ENCODE measurements at places on chromosomes 5 and 9.

- no peak for DNase-seq
These were observed 17.4 kb downstream of the LMNB1 start for GRCh38 chr5:126794157-126794828.

DNA sequence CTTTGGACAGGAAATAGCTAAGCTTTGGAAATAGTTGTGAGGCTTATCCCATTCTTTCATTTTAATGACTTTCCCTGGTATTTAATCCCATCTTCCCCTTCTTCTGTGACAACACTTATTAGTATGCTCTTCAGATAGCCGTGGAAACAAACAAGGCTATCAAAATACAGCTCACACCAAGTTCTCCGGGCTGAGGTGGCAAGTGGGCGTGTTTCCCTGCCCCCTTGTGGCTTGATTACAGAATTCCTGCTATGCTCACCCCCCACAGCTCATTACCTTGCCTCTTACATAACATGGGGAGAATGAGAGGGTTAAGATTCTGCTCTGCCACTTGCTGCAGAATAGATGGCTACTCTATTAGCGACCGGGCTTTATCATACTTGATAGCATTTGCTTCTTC, 437.1 kb upstream of the TLE4 start:
- DNase-seq, result no peak

- DNase-seq, result no peak
These were observed 169.3 kb upstream of the PPP1R2B start for GRCh38 chr5:156680831-156681230.

DNA sequence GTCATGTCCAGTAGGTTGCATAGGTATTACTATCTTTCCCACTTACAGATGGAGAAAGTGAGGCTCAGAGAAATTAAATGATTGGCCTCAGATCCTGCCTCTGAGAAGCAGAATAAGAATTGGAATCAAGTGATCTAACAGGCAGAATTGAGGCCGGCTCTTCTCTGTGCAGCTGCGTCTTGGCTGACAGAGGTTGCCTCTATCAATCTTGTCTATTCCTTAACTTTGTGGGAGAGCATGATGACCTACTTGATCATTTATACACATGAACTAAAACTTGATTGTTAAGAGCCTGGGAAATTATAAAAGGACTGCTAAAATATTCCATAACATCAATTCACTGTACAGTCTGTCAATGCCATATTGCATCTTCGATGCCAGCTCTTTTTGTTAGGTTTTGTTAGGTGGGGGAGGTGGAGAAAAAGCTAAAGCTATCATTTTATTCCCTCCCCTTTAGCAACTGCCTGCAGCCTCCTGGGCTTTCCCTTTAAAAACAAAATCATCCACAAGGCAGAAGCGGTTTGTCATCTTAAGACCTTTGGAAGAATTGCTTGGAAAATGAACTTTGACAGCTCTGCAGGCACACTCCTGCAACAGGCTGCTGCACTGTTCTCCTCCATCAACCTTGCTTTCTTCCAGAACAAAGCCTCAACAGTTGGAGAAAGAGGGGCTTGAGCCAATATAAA, 247.4 kb downstream of the SMARCA2 start:
- DNase-seq, result no peak
